Activated naive CD8-positive, alpha-beta T cell treated with anti-CD3 and anti-CD28 coated beads, Interleukin-2, amount 50 U/mL, for 24 hours (primary cell): ENCODE measurements at places on chromosomes 4 and X.

- DNase-seq = no peak
Measured at GRCh38 chr4:26275281-26275680, 45.5 kb upstream of the RBPJ start.

GRCh38 chrX:151812661-151813060 is 78.1 kb downstream of the CNGA2 start:
- DNase-seq = no peak

- no peak for DNase-seq
Measured at GRCh38 chr4:88817740-88818139, 120.1 kb upstream of the NAP1L5 start.

DNA sequence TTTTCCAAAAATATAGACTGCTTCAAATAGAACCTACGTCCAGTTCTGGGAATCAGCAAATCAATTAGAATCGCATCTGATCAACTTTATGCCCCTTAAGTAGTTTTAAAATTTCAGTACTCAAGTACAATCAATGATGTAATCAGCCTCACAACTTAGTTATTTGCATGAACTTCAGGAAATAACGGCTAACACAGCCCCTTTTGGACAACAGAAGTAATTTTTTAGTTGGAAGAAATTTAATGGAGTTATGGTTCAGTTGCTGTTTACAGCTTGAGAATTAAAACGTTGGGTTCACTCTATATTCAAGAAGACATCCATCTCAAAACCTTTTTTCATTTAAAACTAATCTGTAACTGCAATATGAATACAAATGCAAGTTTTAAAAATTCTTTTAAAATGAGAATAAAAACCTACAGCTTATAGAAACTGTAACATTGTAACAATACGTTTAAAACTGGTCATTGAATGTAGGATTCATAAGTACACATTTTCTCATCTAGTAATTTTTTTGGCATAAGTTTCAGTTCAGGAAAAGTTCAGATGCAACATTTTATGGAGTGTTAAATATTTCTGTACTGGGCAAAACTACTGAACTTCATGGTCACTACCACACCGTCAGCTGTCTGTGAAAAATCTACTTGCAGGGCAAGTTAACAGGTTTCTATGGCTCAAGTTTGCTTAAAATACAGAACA is 956 bp downstream of the TAPT1 start:
- no peak for DNase-seq

DNA sequence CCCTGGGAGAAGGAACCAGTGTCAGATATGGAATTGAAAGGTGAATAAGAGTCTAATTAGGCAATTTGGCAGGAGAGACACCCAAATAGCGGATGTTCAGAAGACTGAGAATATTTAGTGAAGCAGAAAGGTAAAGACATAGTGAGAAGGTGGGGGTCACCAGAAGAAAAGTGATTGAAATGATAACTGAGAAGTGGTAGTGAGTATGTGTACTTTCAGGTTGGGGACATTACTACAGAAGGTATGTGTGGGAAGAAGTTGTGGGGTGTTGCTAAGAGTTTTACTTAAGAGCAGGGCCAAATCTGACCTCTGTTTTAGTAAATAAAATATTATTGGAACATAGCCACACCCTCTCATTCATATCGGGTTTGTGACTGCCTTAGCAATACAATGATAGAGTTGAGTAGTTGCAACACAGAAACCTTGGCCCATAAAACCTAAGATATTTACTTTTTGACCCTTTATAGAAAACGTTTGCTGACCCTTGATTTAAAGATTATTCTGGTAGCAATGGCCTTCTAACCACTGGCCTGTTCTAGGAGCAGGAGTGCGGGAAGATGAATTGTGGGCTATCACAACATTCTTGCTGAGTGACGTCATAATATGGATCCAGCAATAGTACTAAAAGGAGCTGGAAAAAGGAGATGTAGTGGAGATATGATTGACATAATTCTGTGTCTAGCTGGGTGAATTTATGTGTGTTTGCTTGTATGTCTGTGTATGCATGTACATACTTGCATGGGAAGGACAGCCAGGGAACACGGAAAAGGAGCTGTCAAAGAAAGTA is 115.3 kb downstream of the HS3ST1 start:
- no peak for DNase-seq

DNA sequence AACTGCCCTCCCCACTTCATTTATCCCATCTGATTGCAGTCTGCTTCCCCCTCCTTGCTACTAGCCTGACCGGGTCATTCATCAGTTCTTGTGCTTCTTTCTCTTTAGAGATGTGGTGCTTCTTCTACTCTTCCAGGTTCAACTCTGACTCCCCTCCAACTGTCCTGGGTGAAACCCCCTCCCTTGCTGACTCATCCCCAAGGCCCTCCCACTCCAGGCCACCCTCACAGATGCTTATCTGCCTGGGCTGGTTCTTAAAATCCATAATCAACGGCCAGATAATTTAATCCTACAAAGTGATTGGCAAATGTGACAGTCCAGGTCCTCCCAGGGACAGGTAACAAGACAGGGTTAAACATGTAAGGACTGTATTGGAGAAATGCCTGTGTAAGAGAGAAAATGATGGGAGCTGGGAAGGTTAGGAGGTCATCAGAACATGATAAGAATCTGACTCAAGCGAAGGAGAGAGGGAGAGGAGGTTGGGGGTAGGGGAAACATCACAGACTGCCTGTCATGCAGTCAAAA is 182.8 kb upstream of the C1QTNF7 start:
- DNase-seq = no peak

DNA sequence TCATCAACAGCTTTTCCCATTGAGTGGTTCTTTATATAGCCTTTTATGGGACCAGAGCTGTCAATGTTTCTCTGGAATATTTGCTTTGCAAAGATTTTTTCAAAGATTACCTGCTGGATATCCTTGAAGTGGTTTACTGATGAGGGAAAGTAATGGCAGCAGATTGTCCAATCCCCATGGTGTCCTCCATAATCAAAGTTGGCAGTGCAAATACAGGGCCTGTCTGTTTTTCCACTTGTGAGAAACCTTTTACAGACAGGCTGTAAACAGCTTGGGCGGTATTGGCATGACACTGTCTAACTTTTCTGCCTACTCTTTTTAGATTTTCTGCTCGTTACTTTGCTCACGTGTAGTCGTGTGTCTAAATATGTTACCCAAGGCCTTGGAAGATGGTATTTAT is 641.9 kb upstream of the NR3C2 start:
- no peak for DNase-seq

GRCh38 chr4:85776579-85776978 is 301.6 kb downstream of the ARHGAP24 start:
- DNase-seq = no peak

DNA sequence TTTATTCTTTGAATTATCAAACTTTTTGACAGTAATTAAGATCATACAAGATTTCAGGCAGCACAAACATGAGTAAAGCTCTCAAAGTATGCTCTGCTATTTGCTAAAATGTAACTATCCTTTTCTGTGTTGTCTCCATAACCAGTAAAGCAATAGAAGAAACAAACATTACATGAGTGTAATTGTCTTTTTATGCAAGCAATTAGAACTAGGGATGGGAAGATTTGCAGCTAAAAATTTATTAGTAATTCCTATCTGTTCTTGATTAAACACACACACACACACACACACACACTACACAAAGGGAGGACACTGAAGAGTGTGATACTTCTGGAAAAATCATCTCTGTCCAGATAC is 512.9 kb downstream of the FAT4 start:
- no peak for DNase-seq

GRCh38 chrX:50629774-50630173 is 159.1 kb upstream of the DGKK start:
- DNase-seq = no peak

- DNase-seq = no peak
Measured at GRCh38 chrX:3962511-3963311, 249.3 kb upstream of the PRKX start.

DNA sequence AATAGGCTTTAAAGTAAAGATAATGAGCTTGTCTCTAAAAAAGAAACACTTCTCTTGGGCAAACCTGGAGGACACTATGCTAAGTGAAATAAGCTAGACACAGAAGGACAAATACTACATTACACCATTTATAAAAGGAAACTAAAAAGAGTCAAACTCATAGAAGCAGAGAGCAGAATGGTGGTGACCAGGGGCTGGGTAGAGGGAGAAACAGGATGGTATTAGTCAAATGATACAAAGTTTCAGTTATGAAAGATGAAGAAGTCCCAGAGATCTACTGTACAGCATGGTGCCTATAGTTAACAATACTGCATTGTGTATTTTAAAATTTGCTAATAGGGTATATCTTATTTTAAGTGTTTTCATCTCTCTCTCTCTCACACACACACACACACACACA is 28.5 kb downstream of the ACSL4 start:
- DNase-seq = no peak

- DNase-seq = no peak
Measured at GRCh38 chrX:85815203-85815751, 232.1 kb downstream of the CHM start.

GRCh38 chr4:100288161-100288560 is 97.9 kb upstream of the DDIT4L start:
- no peak for DNase-seq

DNA sequence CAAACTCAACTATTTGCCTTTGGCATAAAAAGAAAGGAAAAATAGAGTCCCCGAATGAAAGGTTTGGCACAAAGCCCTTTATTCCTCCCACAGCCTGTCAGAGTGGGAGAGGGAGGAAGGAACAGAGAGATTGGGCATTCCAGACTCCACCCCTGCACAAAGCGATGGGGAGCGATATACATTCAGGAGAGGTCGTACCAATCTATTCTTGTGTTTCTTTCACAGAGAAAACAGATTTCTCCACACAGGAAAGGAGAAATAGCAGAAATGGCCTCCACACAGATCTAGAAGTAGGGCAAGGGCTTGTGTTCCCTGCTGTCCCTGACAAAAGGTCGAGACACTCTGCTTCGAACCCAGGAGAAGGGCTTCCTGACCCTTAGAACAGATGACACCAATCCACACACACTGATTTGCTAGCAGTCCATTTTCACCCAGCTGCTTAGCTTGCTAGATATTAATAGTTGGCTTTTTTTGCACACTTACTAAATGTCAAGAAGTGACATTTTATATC is 197.4 kb downstream of the MAML3 start:
- DNase-seq = no peak

DNA sequence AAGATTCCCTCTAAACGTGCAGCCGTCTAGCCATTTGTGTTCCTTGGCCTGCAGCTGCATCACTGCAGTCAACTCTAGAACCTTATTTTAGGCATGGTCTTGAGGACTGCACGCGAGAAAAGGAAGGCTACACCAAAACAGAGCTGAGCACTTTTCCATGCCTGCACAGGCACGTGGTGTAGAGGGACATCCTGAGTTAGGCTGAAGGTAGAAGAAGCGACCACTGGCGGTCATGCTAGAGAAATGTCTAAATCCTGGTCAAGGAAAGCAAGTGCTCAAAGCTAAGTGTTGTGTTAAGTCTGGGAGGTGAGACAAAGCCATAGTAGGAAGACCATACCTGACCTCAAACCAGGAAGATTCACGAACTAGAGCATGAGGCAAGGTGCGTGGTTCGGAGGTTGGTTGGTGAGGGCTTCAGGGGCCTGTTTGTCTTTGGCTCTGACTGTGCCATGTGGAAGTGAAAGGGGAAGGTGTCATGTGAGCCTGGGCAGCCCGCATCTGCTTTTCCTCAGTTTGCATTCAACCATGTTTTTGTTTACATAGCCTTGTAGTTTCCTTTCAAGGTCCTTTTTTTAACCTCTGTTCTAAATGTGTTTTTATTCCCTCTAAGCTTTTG is 203.8 kb downstream of the AASDH start:
- DNase-seq = no peak

DNA sequence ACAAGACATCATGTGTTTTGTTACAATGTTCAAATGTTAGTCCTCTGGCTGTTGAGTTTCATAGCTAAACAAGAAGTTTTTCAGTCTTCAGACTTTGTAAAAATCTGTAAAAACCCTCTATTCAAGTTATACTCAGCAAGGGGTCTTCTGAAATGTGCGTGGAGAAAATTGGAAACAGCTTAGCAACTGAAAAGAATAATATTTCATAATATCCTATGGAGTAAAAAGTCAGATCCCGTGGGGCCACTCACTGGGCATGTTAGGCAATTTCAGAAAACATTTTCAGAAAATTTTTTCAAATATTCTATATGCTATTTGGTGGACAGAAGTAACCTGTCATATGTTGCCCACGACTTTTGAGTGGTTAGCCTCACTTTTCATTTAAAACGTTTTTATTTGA is 118.3 kb downstream of the CORIN start:
- DNase-seq = no peak

DNA sequence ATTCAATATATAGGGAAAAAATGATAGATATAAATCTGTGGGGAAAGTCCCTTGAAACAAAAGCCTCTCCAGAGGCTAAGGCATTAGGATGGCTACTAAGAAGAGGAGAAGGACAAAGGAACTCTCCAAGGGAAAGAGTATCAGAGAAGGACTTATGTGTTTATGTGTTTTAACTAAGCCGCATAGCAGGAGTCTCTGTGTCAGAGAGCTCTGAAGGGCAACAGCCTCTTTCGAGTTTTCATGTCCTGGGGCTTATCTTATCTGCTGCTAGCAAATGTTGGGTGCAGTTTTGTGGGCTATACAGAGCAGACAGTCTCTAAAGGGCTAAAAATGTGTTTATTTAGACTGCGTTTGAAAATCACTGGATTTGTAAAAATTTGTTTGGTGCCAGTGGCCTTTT is 1145.6 kb upstream of the DIAPH2 start:
- no peak for DNase-seq

DNA sequence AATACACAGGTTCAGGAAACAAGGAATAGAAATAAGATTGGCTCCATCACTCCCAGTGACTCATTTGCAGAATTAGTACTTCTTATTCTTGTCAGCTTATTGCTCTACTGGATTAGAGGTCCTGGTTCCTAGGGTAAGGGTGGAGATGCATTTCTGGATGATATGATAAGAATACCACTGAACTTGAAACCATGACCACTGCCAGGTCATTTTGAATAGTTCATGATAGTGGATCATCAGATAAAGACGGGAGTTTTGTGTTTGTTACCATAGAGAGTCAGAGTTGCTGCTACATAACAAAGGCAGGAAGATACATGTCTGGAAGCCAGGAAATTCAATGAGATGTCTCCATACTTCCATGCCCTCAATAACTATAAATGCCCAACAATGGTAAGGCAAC is 109.2 kb upstream of the FAT1 start:
- no peak for DNase-seq

DNA sequence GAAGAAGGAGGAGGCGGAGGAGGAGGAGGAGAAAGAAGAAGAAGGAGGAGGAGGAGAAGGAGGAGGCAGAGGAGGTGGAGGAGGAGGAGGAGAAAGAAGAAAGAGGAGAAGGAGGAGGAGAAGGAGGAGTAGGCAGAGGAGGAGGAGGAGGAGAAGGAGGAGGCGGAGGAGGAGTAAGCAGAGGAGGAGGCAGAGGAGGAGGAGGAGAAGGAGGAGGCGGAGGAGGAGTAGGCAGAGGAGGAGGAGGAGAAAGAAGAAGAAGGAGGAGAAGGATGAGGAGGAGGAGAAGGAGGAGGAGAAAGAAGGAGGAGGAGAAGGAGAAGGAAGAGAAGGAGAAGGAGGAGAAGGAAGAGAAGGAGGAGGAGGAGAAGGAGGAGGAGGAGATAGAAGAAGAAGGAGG is 19.9 kb downstream of the MRFAP1 start:
- no peak for DNase-seq

DNA sequence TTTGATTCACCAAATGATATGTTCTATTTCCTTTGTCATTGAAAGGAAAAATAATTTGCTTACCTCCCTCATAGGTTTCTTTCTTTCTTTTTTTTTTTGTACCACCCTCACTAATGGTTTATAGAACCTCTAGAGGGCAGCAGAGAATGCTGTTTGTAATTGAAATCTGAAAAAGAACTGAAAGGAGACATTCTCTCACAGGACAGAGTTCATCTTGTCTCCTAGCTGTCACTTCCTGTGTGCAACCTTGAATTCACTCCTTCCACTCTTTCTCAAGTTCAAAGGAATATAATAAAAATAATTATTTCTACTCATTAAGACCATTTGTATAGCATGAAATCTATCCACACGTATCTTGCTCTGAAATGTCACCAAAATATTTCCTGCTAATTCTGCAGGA is 51.0 kb downstream of the GUCY1B1 start:
- peak; percentile 7 for DNase-seq
